ENCODE measurements at places on chromosomes 5 and 9. TPM values are rescaled to one million over a fixed set of nuclear protein-coding genes. Genes with fewer than 3 reads are reported as not detected.

The COL27A1 gene
- 3.3 TPM for total RNA-seq

The ACSL6 gene
- total RNA-seq, result not detected

The ACOT12 gene
- not detected for total RNA-seq

The BARHL1 gene
- not detected for total RNA-seq

The BAG1 gene
- 25.0 TPM for total RNA-seq

The CTSV gene
- not detected for total RNA-seq

The SNCAIP gene
- 0.20 TPM for total RNA-seq

The SLC36A3 gene
- total RNA-seq, result not detected

The RANBP3L gene
- not detected for total RNA-seq

The MEGF9 gene
- 6.6 TPM for total RNA-seq

The ZNF618 gene
- 9.6 TPM for total RNA-seq

The TNC gene
- 93.6 TPM for total RNA-seq

The NUTM2F gene
- not detected for total RNA-seq

The CEL gene
- total RNA-seq, result 0.20 TPM

The SOX30 gene
- total RNA-seq, result not detected

The CCDC183 gene
- 0.37 TPM for total RNA-seq

The ANKRD31 gene
- total RNA-seq, result under 0.01 TPM

The ENHO gene
- total RNA-seq, result not detected

The RORB gene
- 1.2 TPM for total RNA-seq

The PCDHA13 gene
- not detected for total RNA-seq

The UBTD2 gene
- total RNA-seq, result 16.6 TPM

The SLC6A18 gene
- not detected for total RNA-seq

The RANBP6 gene
- total RNA-seq, result 19.8 TPM

The HMCN2 gene
- total RNA-seq, result under 0.01 TPM

The GPR150 gene
- total RNA-seq, result 0.20 TPM

The LHX6 gene
- not detected for total RNA-seq

The RASEF gene
- total RNA-seq, result under 0.01 TPM
